ENCODE measurements at places on chromosomes 13 and 19. TPM values are rescaled to one million over a fixed set of nuclear protein-coding genes. Genes with fewer than 3 reads are reported as not detected.

Gene IL4I1
- 6.5 TPM for total RNA-seq

Gene CA11
- 20.5 TPM for total RNA-seq

Gene ZNF546
- total RNA-seq = 7.5 TPM

Gene KLF1
- total RNA-seq = not detected

Gene ZNF728
- total RNA-seq = not detected

Gene CCDC169
- total RNA-seq = not detected

Gene CLC
- total RNA-seq = 0.81 TPM

Gene ZNF497
- total RNA-seq = 1.8 TPM

Gene TNFRSF19
- not detected for total RNA-seq

Gene BRSK1
- 3.4 TPM for total RNA-seq

Gene RFPL4AL1
- total RNA-seq = not detected

Gene LRG1
- not detected for total RNA-seq

Gene LMTK3
- total RNA-seq = 14.0 TPM

Gene NALCN
- not detected for total RNA-seq

Gene OR7A5
- not detected for total RNA-seq

Gene WDR87
- not detected for total RNA-seq

Gene PALM3
- not detected for total RNA-seq

Gene MISP
- not detected for total RNA-seq

Gene AMER2
- total RNA-seq = not detected

Gene GGN
- total RNA-seq = 0.51 TPM

Gene NCCRP1
- total RNA-seq = not detected

Gene CYP4F2
- not detected for total RNA-seq

Gene MYPOP
- total RNA-seq = 14.5 TPM

Gene NEK5
- not detected for total RNA-seq

Gene TBXA2R
- total RNA-seq = 3.3 TPM

Gene SELENOV
- total RNA-seq = not detected

Gene ZNF527
- 5.6 TPM for total RNA-seq

Gene RASIP1
- not detected for total RNA-seq

Gene ATP1A3
- 3.6 TPM for total RNA-seq

Gene CDKN2D
- 73.9 TPM for total RNA-seq

Gene CLDND2
- total RNA-seq = not detected

Gene ZNF737
- 13.3 TPM for total RNA-seq

Gene C19orf81
- total RNA-seq = not detected

Gene LILRB2
- not detected for total RNA-seq

Gene SYT3
- total RNA-seq = 0.13 TPM

Gene CLEC17A
- not detected for total RNA-seq

Gene ZNF724
- 4.6 TPM for total RNA-seq

Gene PSG5
- total RNA-seq = not detected

Gene NDUFS7
- 63.9 TPM for total RNA-seq

Gene PLVAP
- total RNA-seq = not detected
